ENCODE measurements at places on chromosomes 1 and 21.

DNA sequence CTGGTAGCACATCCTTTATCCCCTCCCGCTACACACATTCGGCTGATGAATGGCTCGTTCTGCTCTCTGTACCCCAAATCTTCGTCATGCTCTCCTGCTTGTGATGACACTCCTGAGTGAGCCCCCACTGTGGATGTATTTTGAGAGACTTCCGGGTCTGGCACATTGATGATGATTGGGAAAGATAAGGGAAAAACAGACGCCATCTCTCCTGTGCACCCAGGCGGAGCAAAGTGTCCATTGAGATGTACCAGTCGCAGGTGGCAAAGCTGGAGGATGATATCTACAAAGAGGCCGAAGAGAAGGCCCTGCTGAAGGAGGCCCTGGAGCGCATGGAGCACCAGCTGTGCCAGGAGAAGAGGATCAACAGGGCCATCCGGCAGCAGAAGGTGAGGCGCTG lies 27.9 kb upstream of the EFHD2 start:
- no peak for DNase-seq

DNA sequence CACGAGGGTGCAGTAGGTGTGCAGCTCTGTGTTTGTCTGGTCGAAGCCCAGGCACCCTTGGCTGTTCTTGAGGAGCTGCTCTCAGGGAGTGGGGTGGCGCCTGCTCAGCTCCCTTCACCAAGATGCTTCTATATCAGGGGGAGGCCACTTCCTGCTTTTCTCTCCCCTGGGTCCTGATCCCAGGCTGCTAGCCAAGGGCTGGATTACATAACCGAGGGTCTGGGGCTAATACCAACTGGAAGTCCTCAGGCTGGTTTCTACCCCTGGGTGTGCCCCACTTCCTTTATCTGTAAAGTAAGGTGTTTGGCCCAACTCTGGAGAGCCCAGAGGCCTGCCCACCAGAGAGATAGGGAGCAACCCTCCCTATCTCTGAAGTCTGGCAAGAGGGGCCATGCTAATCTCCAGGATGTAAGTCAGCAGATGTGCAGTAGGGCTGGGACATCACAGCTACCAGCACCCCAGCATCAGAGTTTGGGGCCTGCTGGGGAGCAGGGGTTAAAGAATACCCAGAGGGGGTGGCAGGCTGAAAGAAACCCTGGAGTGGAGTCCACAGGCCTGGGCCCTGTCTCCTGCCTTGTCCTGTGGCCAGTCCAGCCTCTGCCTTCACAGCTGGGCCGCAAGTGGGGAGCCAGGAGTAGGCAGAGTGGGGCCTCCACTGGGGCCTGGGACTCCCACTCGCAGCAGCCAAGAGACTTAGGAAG lies 2.1 kb downstream of the SELENBP1 start:
- DNase-seq, result no peak

DNA sequence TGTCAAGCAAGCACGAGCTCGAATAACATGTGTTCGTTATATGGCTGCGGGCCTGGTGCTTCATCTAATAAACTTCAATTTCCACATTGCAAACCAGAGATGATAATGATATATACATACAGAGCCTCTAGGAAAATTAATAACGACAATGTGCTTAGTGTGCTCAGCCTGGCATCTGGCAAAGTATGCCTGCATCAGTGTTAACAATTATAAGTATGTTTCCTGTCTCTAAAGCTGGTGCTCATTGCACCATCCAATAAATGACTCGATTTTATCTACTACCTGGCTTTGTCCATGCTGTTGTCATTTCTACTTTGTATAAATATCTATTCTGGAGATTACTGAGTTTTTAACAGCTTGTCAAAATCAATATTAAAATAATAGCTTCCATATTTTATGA lies 1402.6 kb downstream of the MRPL39 start:
- no peak for DNase-seq

- no peak for DNase-seq
These were observed 7.6 kb upstream of the ENAH start for GRCh38 chr1:225660544-225660946.

- DNase-seq, result no peak
These were observed 94.0 kb downstream of the CCDC185 start for GRCh38 chr1:223486932-223487886.

DNA sequence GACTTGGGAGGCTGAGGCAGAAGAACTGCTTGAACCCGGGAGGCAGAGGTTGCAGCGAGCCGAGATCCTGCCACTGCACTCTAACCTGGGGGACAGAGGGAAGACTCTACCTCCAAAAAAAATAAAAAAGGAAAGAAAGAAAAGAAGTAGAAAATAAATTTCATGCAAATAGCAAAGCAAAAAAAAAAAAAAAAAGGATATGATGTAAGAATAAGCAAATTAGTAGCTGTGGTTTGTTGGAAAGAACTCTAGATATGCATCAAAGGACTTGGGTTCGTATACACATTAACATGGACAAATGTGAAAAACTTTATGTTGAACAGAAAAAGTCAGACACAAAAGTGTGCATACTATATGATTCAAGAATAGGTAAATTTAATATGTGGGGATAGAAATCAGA lies 11.9 kb downstream of the WASF2 start:
- no peak for DNase-seq

DNA sequence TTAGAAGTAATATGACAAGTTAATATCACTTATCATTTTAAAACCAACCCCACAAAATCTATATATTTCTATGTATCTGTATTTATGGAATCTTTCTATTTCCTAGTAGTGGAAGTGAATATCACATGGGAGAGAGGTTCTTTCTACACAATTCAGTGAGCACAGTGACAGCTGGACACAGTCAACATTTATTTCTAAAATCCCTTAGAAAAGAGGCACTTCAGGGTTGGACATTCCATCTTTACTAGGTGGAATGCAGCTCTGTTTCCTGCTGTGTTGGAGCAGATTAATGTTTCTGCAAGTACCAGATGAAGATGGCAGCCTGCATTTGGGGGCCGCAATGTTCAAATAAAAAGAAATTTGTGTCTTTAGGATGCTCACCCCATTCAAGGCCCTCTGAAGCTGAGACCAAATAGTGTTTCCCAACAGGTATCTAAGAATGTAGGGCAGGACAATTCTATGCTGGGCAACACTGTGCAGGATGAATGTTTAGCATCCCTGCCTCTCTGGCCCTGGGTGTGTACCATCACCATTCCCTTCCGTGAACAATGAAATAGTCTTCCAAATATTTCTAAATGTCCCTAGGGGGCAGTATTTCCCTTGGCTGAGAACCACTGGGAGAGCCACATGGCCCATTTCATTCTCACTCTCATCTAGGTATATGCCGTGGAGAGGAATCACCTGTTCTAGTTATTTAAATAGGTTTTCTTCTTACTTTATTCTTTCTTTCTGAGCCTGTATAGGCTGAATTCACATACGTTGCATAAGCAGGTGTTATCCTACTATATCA lies 394.8 kb downstream of the PRDM2 start:
- DNase-seq, result no peak

DNA sequence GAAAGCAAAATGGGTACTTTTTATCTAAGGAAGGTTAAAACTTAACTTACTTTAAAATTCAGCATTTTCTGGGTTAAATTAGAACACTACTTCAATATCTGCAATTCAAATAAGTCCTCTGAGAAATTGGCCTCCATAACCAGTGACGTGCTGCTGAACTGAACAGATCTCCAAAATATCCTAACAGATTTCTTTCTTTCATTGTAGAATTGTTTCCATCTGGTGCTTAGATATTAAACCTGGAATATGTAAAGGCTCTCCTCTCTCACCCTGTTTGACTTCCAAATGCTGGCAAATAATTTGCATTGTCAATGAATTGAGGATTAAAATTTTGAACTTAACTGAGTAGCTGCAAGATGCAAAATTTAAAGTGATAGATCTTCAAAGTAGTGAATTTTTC lies 316.9 kb upstream of the CXADR start:
- DNase-seq, result no peak

- no peak for DNase-seq
These were observed 161.8 kb downstream of the PSMG1 start for GRCh38 chr21:39021478-39021832.

DNA sequence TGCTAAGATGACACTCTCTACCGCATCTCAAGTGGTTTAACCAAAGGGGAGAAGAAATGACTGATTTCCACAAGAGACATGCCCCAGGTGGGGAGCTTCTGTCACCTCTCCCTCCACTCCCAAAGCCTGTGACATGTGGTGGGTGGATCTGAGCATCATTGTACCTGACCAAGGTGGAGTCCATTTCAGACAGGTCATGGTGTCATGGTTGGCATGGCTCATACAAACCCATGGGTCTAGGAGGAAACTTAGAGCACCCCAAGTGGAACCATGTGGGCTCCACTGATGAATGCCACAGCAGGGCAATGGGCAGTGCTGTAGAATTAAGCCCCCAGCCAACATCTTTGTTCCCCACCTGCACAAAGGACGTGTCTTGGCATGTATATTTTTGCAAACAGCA lies 131.5 kb upstream of the EDN2 start:
- DNase-seq, result no peak

DNA sequence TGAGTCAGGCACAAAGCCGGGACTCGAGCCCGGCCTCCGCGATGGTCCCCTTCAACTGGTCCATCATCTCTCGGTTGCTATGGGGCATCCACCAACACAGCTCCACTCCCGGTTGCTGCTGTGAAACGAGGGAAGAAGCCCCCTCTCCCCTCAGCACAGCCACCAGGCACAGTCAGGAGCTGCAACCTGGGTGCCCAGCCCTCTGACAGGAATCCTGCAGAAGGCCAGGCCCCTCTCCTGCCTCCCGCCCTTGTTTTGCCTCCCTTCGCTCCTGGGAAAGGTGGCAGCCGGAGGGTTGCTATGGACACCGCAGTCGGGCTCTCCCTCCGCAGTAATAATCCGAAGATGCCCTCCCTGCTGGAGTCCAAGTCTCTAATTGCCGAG lies 8.9 kb upstream of the KCNN3 start:
- no peak for DNase-seq

- no peak for DNase-seq
These were observed 7.5 kb upstream of the CDC14A start for GRCh38 chr1:100344774-100345173.

GRCh38 chr1:71618766-71619530 lies 538.1 kb upstream of the ZRANB2 start:
- DNase-seq, result no peak

DNA sequence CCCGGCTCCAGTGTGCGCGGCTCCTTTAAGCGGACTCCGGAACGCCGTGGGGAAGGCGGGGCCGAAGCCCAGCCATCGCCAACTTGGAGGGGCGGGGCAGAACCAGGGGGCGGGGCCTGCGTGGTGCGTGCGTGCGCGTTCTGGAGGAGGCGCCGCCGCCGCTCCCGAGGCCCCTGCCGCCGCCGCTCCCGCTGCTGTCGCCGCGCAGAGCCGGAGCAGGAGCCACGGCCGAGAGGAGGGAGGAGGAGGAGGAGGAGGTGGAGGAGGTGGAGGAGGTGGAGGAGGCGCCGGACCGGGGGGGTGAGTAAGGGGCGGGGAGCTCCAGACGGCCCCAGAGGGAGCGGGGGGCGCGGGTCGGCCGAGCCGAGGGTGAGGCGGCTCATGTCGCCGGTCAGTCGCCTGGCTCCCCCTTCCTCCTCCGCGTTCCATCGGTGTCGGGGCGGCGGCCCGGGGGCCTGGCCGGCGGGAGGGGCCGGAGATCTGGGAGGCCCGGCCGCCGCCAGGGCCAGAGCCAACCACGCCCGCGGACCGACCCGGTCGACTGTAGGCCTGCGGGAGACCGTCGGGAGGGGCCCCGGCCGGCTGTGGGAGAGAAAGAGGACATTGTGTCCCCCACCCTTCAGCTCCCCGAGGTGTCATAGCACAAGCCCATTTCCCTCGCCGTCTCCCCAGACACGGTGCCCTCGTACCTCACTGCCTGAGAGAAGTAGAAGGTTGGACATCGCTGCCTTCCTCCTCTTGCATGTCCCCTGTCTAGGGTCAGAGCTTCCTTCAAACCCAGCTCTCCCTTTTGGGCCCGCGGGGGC lies at the start of gene RAP1A:
Gene RAP1A, plus strand, starts transcription at position 155 of the 806 bp plus-strand sequence. CDS start 71,572 bp downstream, outside the sequence.
- peak; percentile 85 for DNase-seq

DNA sequence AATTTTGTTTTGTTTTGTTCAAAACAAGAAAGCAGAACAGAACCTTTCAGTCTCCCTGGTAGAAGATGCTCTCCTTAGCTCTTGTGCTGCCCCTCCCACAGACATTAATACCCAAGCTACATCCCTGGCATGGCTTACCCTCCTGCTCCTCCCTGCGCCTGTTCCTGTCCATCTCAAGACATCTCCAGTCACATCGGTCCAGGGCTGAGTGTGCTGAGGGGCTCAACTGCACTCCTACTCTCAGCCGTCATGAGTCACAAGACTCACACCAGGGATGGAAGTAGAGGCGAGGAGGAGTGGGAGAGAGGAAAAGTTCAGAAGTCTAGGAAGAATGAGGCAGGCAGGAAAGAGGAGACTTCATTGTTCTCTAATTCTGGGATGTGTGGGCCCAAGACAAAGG lies 9.2 kb upstream of the TACSTD2 start:
- no peak for DNase-seq

DNA sequence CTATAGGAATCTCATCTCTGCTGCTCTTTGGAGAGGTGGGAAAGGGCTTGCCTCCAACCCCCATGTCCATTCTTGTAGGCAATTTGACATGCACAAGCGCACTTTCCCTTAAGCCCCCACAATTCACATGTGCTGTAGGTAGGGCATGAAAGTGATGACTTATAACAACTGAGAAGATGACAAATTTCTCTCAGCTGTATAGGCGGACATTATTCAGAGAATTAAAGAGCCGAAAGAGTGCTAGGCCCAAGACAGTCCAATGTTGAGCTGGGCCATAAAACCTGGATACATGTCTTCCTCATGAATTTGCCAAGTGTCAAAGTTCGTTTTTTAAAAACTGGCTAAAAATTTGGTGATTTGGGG lies 106.3 kb upstream of the LYPLAL1 start:
- no peak for DNase-seq

- DNase-seq, result no peak
These were observed 38.5 kb upstream of the SYNC start for GRCh38 chr1:32741059-32741412.

DNA sequence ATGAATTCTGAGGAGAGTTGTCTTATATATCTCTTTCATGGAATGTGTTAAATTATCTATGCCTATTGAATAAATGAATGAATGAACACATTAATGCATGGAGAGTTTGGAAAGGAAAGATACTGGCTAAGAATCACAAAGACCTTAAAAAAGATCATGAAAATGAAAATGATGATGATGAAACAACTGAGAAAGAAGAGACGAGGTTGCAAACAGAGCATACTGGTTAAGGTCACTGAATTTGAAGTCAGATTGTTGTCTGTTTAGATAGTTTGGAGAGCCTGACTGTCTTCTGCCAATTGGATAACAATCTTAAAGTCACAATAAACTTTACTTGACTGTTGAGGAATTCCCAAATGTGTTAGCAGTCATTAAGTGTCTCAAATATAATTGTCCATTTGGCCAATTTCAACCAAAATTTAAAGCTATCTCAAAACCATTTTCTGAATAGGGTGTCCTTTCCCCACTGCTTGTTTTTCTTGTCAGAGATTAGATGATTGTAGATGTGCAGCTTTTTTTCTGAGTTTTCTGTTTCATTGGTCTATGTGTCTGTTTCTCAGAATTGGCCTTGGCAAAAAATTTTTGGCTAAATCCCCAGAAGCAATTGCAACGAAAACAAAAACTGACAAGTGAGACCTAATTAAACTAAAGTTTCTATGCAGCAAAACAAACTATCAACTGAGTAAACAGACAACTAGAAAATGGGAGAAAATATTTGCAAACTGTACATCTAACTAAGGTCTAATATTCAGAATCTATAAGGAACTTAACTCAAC lies 132.2 kb downstream of the PTGER3 start:
- DNase-seq, result no peak
